ENCODE measurements at places on chromosomes 7 and 10. TPM values are rescaled to one million over a fixed set of nuclear protein-coding genes. Genes with fewer than 3 reads are reported as not detected.

- H3K36me3 ChIP-seq: no peaks in the 10 kb centered on the region
- no peaks in the 10 kb centered on the region for H3K4me1 ChIP-seq
- H3K4me3 ChIP-seq: no peak overlapping the region
Observed at GRCh38 chr7:108363659-108364058, 92.6 kb downstream of the NRCAM start.

DNA sequence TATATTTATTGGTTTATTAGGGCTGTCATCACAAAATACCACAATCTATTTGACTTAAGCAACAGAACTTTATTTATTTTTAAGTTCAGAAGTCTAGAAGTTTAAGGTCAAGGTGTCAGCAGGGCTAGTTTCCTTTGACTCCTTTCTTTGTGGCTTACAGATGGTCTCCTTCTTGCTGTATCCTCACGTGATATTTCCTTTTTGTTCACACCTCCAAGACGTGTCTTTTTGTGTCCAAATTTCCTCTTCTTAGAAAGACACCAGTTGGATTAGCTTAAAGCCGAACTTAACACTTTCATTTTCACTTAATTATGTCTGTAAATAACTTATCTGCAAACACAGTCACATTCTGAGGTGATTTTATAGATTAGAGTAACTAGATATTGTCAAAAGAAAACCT, 631.4 kb upstream of the POT1 start:
- no peak overlapping the region for H3K4me3 ChIP-seq
- no peak overlapping the region for H3K27ac ChIP-seq
- no peak for DNase-seq
- no peaks in the 10 kb centered on the region for H3K27me3 ChIP-seq
- H3K4me1 ChIP-seq: no peaks in the 10 kb centered on the region
- no peaks in the 10 kb centered on the region for H3K36me3 ChIP-seq

DNA sequence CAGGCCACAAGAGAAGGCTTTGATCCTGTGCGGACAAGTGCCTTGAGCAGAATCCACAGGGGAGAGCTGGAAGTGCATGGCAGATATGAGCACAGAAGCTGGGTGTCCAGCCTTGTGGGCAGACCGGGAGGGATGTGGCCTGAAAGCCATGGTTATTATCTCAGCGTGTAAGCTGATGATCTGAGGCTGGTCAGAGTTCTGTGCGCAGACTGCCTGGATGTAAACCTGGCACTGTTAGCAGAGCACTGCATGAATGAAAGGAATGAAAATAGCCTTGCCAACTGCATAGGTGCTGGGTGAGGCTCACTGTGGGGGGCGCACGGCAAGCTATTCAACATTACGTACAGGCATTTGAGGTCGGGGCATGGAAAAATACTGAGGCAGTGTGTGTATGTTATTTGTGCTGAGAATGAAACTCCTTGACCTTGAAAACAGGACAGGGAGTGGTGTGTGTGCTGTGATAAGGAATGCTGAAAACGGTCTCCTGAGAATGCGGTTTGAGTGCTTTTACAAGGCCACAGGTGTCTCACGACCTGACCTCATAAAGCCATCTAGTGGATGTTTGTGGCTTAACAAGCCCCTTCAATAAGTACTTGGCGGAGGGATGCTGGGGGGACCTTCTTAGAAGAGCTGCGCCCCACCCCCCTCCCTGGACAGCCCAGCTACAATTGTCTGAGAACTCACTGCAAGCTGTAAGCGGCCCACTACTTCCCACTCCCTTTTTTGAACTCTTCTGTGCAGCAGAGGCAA, 18.7 kb downstream of the AKR1C1 start:
- H3K36me3 ChIP-seq: no peaks in the 10 kb centered on the region
- no peak overlapping the region for H3K4me3 ChIP-seq
- no peaks in the 10 kb centered on the region for H3K4me1 ChIP-seq
- no peak overlapping the region for H3K27ac ChIP-seq
- H3K27me3 ChIP-seq: no peaks in the 10 kb centered on the region

GRCh38 chr10:59970396-59971368, 64.3 kb upstream of the CCDC6 start:
- no peak overlapping the region for H3K27ac ChIP-seq
- H3K4me1 ChIP-seq: 0 out of 2 replicates have a peak, but pooled peaks cover 5% of the 10 kb centered on the region
- H3K36me3 ChIP-seq: no peaks in the 10 kb centered on the region
- no peak overlapping the region for H3K4me3 ChIP-seq
- DNase-seq: no peak
- no peaks in the 10 kb centered on the region for H3K27me3 ChIP-seq

DNA sequence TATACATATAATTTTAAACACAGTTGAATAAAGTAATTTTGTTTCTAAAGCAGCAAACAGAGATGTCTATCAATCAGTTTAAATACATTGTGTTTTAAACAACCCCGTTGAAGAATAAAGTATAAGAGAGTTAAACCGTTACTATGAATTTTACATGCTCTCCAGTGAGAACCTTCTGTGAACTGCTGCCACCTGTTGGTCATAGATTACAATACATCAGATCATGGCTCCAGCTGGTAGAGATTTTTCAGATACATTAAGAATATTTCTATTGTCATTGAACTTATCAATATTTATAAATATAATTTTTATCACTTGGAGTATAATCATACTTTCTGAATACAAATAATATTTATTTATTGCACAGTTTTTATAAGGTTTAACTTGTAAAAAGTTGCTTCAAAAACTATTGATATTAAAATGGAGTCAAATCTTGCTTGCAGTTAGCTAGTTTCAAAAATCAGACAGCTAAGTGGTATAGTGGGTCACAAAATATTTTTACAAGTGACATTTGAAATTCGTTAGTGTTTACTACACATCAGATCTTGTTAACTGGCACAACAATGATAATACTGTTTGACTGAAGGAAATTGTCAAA, 561.2 kb upstream of the PHF14 start:
- H3K4me1 ChIP-seq: no peaks in the 10 kb centered on the region
- H3K36me3 ChIP-seq: no peaks in the 10 kb centered on the region
- no peaks in the 10 kb centered on the region for H3K27me3 ChIP-seq
- no peak for DNase-seq

GRCh38 chr7:74709880-74710671, 52.6 kb downstream of the GTF2I start:
- H3K27me3 ChIP-seq: no peaks in the 10 kb centered on the region
- H3K36me3 ChIP-seq: peaks cover 51% of the 10 kb centered on the region
- no peak overlapping the region for H3K27ac ChIP-seq
- DNase-seq: no peak

- no peak overlapping the region for H3K4me3 ChIP-seq
- H3K4me1 ChIP-seq: no peaks in the 10 kb centered on the region
- no peak overlapping the region for H3K27ac ChIP-seq
Observed at GRCh38 chr7:79781716-79782115, 328.2 kb upstream of the MAGI2 start.

DNA sequence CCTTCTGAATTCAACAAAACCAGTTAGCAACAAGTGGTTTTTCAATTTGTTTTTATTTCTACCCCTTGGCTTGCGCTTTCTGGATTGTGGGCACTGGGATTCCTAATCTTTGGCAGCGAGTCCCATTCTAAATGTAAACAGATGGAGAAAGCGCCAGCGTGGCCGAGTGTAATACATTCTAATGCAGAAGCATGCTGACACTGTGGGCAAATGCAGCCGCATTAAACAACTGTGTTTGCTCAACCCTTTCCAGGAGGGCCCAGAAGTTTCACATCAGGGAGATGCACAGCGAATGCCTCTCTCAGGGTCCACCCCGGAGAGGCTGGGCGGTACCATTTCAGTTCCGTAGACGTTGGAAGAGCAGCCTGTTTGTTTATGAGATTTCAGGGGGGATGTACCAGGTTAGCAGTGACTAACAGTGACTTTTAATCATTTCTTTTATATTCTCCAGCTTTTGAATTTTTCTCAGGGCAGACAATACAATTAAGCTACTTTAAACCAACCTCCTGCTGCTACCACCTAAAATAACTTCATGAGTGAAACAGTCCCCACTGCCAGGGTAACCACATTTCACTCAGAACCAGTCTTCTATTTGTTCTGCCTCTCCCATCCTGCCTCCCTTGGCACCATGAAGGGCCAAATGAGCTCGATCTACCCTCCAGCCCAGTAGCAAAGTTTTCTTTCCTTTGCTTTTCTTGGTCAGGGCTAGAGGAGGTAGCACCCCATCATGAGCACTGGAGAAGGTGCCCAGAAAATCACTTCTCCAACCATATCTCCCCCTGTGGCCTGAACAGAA, 164.2 kb upstream of the ITGB1 start:
- H3K27me3 ChIP-seq: no peaks in the 10 kb centered on the region
- no peaks in the 10 kb centered on the region for H3K36me3 ChIP-seq
- no peak overlapping the region for H3K27ac ChIP-seq

- H3K27me3 ChIP-seq: no peaks in the 10 kb centered on the region
- no peak overlapping the region for H3K27ac ChIP-seq
- H3K4me1 ChIP-seq: no peaks in the 10 kb centered on the region
- no peaks in the 10 kb centered on the region for H3K36me3 ChIP-seq
- no peak for DNase-seq
Observed at GRCh38 chr7:73948287-73948686, 79.7 kb upstream of the ELN start.

DNA sequence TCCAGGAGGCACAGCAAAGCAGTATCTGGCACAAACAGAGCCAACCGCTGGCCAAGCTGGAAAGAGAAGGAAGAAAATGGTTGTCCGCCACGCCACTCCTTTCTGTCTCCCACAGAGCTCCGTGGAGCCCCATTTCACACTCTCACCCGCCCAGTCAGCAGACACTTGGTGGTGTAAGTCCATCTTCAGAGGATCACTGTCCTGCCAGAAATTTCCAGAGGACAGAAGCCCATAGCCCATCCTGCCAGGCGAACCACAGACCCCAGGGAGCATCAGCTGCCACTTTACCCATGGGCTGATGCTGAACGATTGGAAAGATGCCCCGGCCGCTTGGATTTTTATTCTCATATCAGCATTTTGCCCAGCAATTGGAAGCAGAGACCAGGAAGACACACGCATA, 144.7 kb upstream of the LYZL2 start:
- no peak for DNase-seq
- no peak overlapping the region for H3K27ac ChIP-seq
- no peak overlapping the region for H3K4me3 ChIP-seq
- H3K36me3 ChIP-seq: no peaks in the 10 kb centered on the region
- H3K27me3 ChIP-seq: no peaks in the 10 kb centered on the region
- no peaks in the 10 kb centered on the region for H3K4me1 ChIP-seq

DNA sequence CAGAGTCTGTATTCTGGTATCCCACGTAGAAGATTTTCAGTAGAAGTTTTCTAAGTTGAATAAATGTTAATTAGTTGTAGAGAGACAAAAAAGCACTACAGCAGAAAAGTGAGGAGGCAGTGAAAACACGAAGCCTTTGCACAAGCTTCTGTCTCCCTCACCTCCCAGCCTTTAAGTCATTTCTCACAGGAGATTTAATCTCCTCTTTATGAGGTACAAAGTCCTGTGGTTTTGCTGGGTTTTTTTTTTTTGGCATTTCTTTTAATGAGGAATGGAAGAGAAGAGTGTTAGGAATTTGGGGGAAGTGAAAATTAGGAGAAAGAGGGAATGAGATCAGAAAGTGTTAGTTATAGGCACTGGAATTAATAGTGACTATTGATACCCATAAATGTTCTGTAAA, 21.5 kb downstream of the SPAG6 start:
- DNase-seq: no peak
- no peaks in the 10 kb centered on the region for H3K36me3 ChIP-seq
- H3K27me3 ChIP-seq: no peaks in the 10 kb centered on the region
- H3K4me3 ChIP-seq: no peak overlapping the region

- H3K4me1 ChIP-seq: no peaks in the 10 kb centered on the region
- DNase-seq: no peak
- H3K36me3 ChIP-seq: no peaks in the 10 kb centered on the region
- H3K27ac ChIP-seq: no peak overlapping the region
- H3K4me3 ChIP-seq: no peak overlapping the region
- H3K27me3 ChIP-seq: no peaks in the 10 kb centered on the region
Observed at GRCh38 chr7:145511004-145511403, 605.6 kb upstream of the CNTNAP2 start.

GRCh38 chr10:66835400-66835799, 90.4 kb upstream of the LRRTM3 start:
- no peaks in the 10 kb centered on the region for H3K27me3 ChIP-seq
- H3K4me1 ChIP-seq: no peaks in the 10 kb centered on the region
- H3K4me3 ChIP-seq: no peak overlapping the region
- no peaks in the 10 kb centered on the region for H3K36me3 ChIP-seq
- H3K27ac ChIP-seq: no peak overlapping the region

MYL10 gene
- not detected for total RNA-seq

AHR gene
- 10.3 TPM for total RNA-seq

SLC13A1 gene
- total RNA-seq: 0.10 TPM

OPN1SW gene
- total RNA-seq: not detected

PTF1A gene
- total RNA-seq: not detected

AKR1D1 gene
- total RNA-seq: not detected

SNCG gene
- 0.33 TPM for total RNA-seq

LRRC18 gene
- not detected for total RNA-seq
